ENCODE measurements at places on chromosomes 13 and 19.

GRCh38 chr13:25973085-25973484, 78.7 kb downstream of the SHISA2 start:
- no peak for DNase-seq

DNA sequence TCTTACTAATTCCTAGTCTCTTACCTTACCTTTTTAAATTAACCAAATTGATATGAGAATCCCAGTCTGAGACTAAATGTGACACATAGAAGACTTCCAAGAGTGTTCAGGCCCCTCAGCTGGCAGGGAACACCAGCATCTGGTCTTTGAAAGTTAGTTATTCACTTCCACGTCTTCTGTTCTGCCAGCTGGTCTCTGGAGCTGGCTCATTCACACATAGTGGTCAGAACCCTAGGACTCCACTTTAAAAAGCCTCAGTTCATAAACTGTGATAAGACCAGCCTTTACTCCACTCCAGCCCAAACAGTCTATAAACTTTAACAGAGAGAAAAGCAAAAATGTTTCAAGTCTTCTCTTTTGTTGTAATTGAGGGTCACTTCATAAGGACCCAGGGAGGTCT, 263.0 kb downstream of the DCT start:
- no peak for DNase-seq

DNA sequence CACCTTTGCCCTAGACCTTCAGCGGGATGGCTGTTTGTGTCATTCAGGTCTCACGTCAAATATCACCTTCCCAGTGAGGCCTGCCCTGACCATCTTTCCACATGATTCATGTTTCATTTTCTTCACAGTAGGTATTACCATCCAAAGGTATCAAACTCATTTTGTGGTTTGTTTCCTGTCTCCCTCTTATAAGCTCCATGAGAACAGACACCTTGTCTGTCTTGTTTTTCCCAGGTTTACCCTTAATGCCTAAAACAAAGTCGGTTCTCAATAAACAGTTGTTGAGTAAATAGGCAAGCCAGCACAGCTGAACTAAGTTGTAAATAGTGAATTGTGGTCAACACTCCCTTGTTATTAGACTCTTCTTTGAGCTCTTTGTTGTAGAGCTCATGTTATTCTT, 122.6 kb upstream of the GJB6 start:
- no peak for DNase-seq

DNA sequence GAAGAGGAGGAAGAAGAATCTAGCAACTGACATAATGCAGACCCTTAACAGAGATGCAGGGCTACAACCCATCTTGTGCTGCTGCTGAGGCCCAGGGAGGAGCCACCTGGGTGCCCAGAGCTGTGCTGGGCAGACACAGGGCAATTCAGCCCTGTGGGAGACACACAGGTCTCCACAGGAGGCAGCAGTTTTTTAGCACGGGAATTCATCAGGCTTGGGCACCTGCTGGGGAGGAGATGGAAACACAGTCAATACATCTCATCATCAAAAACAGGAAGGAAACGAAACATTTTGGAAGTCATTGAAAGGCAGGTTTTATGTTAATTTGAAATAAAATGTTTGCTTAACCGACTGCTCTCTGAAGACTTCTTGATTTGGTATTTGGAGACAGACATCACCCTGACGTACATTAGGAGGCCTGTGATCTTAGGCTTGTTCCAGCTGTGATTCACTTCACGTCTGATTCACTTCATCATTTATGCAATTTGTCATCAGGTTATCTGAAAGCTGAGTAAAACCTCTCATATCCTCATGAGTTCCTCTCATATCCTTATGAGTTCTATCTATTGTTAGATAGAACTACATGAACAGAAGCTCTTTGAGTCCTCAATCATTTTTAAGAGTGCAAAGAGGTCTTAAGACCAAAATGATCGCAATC, 77.4 kb downstream of the CYSLTR2 start:
- DNase-seq: no peak

- no peak for DNase-seq
These were observed 46.1 kb upstream of the NFIC start for GRCh38 chr19:3320354-3320670.

DNA sequence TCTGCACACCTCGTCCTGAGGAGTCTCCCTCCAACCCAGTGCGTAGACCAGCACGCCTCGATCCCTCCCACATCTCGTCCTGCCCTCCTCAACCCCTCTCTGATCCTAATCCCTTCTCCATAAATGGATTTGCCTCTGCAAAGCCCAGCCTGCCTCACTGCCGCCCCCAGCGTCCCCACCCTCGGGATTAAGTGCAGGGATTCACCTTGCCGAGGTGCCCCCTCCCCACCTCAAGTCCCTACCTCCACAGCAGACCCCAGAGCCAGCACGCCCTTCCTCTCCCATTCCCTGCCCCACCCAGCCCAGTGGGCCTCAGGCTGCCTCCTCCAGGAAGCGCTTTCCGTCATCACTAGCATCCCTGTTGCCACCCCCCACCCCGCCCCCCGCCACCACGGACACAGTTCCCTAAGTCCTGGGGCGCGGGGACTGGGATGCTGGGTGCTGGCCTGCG, 4.0 kb downstream of the KLF16 start:
- DNase-seq: peak; percentile 51

DNA sequence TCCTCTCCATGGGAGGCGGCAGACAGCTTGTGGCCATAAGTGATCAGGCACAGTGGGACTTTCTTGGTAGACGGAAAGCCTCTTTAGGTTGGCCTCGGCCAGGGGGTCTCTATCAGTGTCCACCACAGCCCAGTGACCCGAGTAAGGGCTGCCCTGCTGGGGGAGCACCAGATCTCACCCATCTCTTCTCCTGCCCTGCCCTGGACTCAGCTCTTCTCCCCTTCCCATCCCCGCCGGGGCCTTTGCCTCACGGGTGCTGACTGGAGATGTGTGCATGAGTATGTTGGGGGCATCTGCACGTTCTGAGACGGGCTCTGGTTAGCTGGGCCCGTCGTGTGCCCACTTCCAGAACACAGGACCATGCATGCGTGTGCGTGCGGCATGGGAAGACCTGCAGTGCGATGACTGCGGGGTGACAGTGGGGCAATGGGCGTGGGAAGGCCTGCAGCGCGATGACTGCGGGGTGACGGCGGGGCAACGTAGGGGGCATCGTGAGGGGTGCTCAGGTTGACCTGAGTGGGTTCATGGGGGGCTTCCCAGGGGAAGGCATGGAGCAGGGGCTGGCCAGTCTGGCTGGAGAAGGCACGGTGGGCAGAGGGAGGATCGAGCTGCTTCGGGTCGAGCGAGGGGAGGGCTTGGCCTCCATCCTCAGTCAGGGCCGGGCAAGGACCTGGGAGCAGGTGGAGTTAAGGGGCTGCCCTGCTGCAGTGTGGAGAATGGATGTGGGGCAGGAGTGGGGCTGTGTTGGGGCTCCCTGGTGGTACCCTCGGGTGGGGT, 15.9 kb downstream of the EPN1 start:
- no peak for DNase-seq

GRCh38 chr13:98483601-98484288, 93.2 kb downstream of the STK24 start:
- DNase-seq: no peak

- DNase-seq: no peak
These were observed 153.9 kb downstream of the MIPEP start for GRCh38 chr13:23735329-23735728.

DNA sequence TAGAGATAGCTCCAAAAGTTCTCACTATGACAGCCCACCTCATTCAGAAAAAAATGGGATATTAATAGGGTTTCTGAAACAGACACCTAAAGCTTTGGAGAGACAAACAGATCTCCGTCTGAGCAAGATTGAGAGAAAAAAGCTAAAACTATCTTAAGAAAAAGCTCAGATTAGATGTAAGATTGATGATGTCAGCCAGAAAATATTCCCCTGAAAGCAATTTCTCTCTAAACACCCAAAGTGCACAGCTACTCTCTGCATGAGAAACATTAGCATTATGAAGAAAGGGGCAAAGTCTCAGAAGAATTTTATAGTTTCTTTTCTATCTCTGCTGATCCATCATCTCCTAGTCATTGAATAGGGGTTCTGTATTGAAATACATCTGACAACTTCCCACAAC, 148.9 kb downstream of the ZNF737 start:
- no peak for DNase-seq

DNA sequence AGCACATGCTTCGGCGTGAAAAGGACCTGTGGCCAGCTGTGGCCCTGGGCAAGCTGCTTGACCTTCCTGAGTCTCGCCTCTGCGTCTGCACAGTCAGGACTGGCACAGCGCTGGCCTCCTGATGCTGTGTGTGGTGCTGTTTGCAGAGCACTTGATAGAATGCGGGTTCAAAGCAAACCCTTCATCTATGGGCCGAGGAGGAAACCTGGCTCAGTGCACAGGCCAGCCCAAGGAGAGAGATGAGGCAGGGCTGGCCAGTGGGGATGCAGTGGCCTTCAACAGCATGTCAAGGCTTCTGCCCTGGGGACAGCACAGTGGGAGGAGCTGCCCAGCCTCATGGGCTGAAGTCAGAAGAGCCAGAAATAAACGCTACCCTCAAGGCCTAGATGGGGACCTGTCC, 21.3 kb upstream of the VSTM2B start:
- no peak for DNase-seq

- no peak for DNase-seq
These were observed 9.6 kb upstream of the UBL3 start for GRCh38 chr13:29859971-29860370.

- DNase-seq: no peak
These were observed 78.9 kb downstream of the TNFSF11 start for GRCh38 chr13:42652642-42653415.

DNA sequence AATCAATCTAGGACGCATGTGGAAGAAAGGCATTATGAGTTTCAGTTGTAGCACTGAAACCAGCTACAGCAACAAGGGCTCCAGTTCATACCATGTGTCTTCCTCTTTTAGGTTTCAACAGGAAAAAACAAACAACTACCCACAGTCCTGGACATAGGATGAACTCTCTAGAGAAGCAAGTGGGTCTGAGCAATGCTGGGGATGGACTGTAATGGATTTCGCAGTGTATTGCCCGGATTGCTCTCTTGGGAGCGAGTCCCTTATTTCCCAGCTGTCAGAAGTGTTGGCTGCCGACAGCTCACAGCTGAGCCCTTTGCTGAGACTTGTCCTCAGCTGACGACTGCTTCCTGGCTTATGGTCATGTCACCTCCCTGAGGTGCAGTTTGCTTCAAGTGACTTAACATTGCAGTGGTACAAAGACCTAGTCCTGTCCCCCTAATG, 12.1 kb upstream of the MYCBP2 start:
- DNase-seq: no peak

DNA sequence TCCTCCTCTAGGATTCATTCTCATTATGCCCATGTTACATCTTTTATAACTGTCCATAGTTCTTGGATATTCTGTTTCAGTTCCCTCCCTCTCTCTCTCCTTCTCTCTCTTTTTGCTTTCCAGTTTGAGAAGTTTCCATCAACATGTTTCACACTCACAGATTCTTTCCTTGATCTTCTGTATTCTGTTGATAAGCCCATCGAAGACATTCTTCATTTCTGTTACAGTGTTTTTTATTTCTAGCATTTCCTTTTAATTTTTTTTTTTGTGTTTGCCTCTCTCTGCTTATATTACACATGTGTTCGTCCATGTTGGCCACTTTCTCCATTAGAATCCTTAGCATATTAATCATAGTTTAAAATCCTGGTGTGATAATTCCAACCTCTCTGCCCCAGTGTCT, 68.3 kb downstream of the WTIP start:
- DNase-seq: no peak

- no peak for DNase-seq
These were observed 690 bp upstream of the B3GNT8 start for GRCh38 chr19:41427647-41428480.

GRCh38 chr19:54428323-54429175, 13.3 kb downstream of the TTYH1 start:
- DNase-seq: no peak

All from A549 (cell line).